HT1080 (cell line): ENCODE measurements at places on chromosomes 3 and 15.

DNA sequence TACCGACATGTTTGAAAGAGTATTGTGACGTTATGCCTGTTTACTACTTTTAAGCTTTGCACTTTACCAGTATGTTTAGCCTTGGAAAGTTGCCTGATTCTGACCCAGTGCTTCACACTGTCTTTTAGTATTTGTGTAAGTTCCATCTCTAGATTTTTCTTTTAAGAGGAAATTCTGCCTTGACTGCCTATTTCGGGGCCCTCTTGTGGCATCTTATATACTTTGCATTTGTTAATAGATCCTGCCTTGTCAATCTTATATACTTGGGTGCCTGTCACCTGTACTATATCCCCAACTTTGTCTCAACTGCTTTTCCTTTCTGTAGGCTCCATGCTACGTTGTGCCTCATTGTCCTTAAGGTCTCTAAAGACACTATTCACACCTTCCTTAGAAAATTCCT, 244.6 kb downstream of the STXBP5L start:
- peak; percentile 8 for DNase-seq

DNA sequence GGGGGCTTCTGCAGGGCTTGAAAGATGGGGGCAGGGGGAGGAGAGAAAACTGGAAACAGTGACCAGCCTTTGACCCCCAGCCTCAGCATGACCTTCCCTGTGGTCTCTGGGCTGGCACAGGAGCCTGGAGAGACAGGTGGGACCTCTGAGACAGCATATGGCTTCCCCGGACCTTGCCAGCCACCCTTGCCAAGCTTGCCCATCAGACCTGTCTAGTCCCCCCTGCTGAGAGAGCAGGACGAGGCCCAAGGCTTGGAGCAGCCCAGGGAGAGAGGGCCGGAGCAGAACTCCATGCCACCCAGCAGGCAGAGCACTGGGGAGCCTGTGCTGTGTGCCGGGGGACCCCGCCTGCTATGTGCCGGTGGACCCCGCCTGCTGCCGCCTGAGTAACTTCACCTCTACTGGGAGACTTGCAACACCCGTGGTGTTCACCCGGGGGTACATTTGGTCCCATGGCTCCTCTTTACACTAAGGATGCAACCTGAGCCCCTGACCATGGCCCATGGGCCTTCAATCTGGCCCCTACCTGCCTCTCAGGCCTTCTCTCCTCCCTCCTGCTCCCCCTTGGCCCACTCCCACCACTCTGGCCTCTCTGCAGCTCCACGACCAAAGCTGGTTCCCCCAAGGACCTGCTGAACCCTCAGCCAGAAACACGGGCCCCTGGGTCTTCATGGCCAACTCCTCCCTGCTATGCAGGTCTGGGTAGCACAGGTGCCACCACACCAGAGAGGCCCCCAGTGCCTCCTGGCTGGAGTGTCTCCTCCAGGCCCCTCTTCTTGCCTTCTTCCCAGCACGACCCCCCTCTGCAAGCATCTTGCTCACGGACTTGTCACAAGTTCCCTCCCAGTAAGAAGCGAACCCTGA, 21.1 kb upstream of the SLC41A3 start:
- DNase-seq = no peak

DNA sequence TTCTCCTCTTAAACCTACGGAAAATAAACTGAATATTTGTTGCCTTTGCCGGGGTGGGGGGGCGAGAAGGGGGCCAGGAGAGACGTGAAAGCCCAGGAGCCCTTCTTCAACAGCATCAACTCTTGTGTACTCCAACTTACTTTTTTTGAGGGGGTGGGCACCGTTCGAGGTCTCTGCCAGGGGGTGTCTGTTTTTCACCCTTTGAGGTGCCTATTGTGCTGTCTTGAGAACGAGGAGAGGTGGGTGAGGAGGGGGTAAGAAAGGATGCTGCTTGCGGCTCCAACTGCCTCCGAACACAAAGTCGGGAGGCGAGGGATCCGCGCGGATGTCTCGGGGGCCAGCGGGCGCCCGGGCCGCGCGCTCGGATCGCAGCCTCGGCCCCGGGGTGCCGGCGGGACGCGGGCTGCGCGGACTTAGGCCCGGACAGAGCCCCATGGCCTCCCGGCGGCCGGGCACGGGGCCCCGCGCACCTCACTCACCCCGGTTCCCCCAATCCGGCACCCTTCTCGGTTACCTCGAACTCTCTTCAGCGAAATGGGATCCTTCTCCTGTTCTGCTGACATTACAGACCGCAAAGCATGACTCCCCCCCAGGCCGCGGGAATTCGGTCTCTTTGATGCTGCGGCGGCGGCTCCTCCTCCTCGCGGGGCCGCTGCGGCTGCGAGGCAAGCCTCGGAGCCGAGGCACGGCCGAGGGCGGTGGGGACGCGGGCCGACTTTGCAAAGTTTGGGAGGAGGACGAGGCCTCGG, 650 bp downstream of the PYGO1 start:
- DNase-seq = peak; percentile 32

DNA sequence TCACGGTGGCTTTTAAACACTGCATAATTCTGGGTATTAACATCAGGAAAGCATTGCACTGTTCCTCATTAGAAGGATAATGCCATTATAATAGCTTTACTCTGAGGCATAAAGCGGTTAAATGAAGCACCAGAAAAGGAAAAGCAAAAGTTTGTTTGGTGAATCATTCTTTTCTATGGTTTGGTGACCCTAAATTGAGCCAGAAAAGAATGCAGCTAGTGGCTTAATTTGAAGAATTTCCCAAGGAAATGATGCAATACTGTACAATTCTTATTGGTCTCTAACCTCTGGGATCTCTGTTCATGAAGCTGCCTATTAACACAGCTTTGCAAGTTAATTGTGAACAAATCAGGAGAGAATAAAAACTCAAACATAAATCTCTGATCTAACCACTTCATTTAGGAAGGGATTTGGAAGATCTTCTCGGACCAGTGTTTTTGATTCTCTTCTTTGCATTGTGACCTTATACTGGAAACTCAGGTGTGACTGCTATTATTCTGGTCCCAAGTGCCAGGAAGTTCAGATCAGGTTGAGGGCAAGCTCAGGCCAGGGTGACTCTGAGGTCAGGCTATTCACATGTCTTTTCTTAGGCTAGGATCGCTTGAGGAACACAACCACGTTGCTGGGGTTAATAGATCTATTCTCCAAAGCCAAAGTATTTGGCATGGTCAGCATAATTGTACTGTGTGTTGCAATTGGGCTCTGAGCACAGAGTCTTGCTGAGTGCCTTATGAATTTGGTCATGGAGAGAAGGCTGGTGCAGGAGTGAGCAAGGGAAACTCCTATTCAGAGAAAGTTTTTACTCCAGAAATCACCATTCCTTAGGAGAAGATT, 11.3 kb upstream of the DLG1 start:
- DNase-seq = peak; percentile 97

- peak; percentile 86 for DNase-seq
These were observed 695.4 kb downstream of the FHIT start for GRCh38 chr3:60555686-60556354.
